Activated B cell treated with CpG ODN at 0.5 μM for 24 hours (primary cell): ENCODE measurements at places on chromosomes 5 and 9.

DNA sequence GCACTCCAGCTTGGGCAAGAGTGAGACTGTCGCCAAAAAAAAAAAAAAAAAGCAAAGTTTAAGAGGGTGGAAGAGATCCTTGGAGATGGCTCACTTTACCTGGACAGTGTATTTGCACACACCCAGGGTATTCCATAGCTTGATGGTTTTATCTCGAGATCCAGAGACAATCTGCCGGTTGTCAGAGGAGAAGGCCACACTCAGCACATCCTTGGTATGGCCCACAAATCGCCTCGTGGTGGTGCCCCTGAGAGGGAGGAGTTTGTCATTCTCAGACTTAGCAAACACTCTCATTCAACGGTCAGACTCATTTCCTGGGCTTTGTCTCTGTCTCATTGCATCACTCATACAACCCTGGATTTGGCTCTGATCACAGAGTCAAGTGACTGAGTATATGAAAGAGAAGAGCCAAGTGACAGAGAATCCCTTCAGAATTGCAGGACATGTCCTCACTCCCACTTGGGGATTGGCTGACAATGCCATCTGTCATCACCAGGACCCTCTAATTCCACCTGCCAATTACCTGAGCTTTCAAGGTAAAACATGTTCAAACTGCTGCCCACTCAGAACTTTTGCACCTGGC, 2.2 kb downstream of the RACK1 start:
- no peak for DNase-seq

DNA sequence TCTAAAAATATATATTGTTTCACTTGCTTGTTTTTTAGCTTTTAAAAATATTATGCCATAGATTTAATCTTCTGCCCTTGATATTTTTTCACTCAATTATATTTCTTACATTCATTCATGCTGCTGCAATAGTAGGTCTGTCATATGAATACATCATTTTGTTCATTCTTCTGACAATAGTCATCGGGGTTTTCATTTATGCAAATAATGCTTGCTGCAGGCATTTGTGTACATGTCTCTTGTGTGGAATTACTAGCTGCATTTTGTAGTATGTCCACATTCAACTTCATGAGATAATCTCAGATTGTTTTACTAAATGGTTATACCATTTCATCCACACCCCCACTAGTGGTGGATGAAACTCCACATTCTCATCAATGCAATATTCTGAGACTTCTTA, 5.3 kb upstream of the PLPP1 start:
- no peak for DNase-seq

GRCh38 chr5:18653216-18653752, 1019.0 kb downstream of the TAF11L14 start:
- DNase-seq, result no peak

GRCh38 chr9:97243606-97244005, 63.9 kb upstream of the CCDC180 start:
- DNase-seq, result no peak

- DNase-seq, result no peak
Observed at GRCh38 chr5:57513785-57514184, 31.2 kb upstream of the ACTBL2 start.

- no peak for DNase-seq
Observed at GRCh38 chr9:91155746-91156376, 205.9 kb downstream of the AUH start.

DNA sequence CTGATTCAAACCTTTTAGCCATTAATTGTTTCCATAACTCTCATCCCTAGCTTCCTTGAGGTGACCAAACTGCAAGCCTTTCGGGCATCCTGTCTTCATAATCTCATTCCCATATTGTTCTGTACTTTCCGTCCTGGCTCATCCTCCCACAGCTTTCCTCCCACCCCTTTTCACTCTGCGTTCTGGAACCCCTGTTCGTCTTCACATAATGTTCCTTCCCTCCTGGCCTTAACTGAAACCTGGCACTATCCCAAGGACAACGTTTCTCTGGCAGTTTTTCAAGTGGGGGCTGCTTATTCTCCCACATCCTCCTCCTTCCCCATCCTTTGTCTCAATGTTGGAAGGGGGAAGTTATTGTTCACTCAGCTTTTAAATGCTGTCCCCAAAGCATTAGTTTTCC, 1.5 kb downstream of the ZNF189 start:
- DNase-seq, result no peak

DNA sequence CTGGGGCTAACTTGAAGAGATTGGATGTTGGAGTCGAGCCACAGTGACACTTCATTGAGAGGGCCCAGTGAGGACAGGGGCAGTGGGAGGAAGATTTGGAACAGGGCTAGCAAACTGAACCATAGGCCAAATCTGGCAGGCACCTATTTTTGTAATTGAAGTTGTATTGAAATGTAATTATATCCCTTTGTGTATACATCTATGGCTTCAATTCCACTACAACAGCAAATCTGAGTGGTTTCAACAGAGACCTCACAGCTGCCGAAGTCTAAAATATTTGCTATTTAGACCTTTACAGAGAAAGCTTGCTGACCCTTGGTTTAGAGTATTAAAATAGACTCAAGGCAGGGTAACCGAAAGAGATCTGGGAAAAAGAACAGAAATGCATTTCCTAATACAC, 4.7 kb upstream of the TNFSF8 start:
- DNase-seq, result no peak

GRCh38 chr9:87812375-87813118, 70.1 kb upstream of the SPATA31E1 start:
- DNase-seq, result no peak

- DNase-seq, result no peak
Observed at GRCh38 chr5:130115686-130116085, 211.4 kb downstream of the CHSY3 start.

DNA sequence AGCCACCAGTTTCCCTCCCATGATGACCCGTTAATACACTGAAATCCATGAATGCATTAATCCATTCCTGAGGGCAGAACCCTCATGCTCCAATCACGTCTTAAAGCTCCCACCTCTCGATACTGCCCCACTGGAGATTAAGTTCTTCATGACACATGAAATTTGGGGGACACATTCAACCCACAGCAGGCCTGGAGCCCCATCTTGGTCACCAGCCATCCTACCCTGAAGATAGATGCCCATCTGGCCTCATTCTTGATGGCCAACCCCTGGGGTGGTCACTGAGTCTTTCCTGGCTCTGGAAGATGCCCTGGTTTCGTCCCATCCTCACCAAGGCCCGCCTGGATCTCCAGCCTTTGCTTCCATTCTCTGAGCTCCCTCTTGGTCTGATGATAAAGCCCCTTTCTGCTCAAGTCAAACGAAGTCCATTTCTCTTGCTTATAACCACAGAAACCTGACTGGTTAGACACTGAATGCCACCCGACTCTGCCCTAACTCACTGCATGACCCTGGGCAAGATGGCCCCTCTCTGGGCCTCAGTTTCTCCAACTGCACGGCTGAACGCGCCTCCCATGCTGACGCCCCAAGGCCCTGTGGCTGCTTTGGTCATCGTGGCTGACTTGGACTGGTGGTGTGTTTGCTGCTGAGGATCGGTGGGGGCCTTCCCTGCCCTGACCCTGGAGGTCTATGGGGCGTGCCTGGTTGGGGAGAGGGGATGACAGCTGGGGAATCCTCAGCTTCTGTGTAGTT, 138.4 kb upstream of the IER5L start:
- no peak for DNase-seq

DNA sequence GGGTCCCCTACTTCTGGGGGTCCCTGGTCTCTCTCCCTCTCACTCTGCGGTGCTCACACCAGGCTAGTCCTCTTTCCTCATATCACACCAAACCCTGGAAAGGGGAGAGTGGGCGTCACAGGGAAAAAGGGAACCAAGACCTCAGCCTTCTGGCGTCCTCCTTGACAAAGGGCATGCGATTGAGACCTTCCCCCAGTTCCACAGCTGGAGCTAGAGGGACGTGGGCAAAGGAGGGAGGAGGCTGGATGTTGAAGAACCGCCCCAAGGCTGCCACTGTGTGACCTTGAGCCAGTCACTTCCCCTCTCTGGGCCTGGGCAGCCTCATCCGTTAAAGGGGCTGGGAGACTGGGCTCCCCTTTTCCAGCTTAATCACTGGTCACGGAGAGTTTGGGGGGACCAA, 18.5 kb upstream of the TOR2A start:
- DNase-seq, result no peak

- DNase-seq, result no peak
Observed at GRCh38 chr9:123679330-123679987, 250.5 kb downstream of the DENND1A start.

GRCh38 chr5:30768056-30768690, 425.3 kb upstream of the CDH6 start:
- no peak for DNase-seq

GRCh38 chr9:72753266-72753893, 199.5 kb downstream of the ALDH1A1 start:
- DNase-seq, result no peak

DNA sequence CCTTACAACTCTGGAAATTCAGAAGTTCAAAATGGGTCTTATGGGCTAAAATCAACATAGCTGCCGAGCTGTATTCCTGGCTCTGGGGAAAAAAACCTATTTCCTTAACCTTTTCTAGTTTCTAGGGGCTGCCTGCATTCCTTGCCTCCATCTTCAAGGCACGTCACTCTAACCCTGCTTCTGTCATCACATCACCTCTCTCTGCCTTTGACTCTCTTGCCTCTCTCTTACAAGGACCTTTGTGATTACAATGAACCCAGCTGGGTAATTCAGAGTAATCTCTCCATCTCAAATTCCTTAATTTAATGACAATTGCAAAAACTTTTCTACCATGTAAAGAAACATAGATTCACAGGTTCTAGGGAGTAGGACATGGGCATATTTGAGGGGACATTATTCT, 103.1 kb upstream of the SMC2 start:
- DNase-seq, result no peak

- no peak for DNase-seq
Observed at GRCh38 chr9:133968966-133969617, 23.0 kb downstream of the VAV2 start.

DNA sequence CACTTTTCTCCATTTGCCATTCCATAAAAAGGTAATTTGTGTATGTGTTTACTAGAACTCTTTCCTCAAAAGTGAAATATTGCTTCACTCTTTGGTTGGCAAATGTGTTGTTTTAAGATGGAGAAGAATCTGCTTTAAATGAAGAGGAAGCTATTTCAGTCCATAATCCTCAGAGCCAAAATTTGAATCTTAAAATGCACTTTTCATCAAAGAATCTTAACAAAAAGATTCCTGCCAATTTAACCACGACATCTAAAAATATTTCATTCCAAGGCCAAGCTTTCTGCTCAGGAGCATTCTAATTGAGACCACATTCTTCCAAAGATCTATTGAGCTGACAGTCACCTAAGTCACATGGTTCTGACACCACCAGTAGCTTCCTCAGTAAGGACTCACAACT, 7.5 kb downstream of the GABRB2 start:
- no peak for DNase-seq

GRCh38 chr5:38672059-38672788, 115.8 kb upstream of the LIFR start:
- DNase-seq, result no peak

GRCh38 chr9:17734674-17735073, 155.8 kb downstream of the SH3GL2 start:
- DNase-seq, result no peak

- no peak for DNase-seq
Observed at GRCh38 chr5:124665625-124666024, 80.8 kb downstream of the ZNF608 start.

DNA sequence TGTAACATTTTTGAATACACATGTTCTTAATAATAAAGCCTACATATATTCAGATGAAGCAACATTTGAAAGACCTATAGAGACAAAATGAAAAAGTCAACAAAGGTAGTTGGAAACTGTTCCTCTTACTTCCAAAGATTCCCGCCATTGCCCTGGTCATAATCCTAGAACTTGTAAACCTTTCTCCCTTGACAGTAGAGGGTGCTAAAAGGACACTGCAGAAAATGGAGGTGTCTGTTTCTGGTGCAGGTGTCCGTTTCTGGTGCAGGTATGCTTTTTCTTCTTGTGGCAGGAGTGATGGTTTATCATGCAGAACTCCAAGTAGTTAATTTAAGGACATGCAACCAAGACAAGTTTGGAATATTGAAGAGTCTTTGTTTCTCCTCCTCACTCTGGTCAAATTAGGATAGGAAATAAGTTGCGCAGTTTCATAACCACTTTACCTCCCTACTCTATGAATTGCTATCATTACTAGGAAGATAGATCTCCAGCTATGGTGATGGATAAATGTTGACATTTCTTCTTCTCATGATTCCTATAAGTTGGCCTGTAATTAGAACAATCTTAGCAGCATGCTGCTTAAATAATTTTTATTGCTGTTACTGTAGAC, 56.0 kb upstream of the FAM174A start:
- DNase-seq, result no peak

DNA sequence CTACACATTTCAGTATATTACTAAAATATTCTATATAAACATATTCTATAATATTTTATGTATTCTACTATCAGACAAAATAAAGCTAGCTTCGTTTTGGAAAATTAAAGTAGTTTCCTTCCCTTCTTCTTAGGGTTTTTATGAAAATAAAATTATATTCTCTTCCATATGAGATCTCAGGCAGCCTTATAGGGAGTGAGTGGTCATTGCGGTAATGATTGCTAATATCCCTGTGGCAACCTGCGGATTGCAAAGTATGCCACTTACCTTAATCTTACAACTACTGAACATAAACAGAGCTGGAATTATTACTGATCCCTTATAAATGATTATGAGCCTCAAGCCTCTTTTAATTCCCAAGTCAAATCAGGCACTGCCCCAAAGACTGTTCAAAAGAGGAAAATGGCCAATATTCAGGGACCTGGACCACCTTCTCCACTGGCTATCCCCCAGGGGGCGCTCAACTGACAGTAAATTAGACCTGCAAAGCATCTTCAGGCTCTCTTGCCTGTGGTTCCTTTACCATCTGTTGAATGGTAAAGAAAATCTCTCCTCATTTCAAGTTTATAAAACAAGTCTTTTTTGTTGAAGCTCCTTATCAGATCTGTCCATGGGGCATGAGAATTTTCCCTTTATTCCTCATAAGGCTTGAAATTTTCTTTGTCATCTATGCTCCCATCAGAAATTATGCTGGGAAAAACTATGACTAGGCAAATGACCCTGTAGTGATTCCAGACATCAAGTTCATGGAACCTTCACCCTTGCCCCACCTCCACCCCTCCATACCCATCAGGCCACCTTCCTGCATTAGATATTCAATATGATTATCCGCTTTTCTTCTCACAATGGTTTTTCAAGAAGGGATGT, 163.9 kb downstream of the CEMIP2 start:
- DNase-seq, result peak; percentile 46

DNA sequence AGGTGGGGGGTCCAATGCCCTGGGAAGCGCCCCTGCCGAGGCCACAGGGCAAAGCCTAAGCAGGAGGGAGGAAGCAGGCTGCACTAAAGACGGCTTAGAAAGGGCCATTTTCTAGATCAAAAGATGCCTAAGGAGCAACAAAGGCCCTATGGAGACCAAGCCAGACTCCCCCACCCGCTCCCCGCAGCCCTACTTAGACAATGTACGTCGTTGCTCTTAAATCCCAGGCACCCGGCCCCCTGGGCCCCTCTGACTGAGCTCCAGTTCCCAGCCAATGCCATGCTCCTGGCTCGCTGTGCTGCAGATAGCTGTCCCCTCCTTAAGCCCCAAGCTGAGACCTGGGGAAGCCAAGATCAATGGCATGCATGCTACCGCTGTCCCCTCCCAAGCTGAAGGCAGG, 10.3 kb downstream of the IPPK start:
- no peak for DNase-seq
